ENCODE measurements at places on chromosomes 6 and 20.

DNA sequence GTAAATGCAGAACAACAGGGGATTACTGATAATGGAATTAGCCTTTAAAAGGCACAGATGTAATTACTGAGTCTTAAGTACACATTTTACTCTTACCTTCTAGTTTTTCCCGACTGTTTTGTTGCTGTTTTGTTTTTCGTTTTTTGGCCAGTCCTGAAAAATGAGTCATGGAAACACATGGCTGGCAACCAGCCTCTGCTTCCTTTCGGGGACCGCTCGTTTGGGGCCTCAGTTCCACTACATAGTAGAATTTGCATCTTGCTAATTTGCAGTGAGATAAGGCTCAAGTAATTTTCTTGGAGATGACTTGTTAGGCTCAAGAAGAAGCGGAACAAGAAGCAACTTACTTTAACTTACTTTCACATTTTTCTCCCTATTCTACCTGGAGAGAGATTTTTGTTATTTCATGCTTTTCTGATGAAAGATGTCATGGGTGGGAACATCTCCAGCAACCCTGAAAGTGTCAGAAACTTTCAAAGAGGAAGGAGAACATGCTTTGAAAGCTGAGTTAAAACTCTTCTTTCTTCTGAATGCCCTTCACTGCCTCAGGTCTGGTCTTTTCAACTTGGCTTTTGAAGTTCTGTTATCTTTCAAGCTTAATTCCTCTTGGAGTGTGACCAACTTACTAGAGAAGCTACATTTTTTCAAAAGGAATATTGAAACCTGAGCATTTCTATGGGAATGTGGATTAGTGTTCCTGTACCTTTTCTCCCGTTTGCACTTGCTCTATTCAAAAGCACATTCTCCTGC lies 71.5 kb upstream of the HDAC2 start:
- no peak for DNase-seq

DNA sequence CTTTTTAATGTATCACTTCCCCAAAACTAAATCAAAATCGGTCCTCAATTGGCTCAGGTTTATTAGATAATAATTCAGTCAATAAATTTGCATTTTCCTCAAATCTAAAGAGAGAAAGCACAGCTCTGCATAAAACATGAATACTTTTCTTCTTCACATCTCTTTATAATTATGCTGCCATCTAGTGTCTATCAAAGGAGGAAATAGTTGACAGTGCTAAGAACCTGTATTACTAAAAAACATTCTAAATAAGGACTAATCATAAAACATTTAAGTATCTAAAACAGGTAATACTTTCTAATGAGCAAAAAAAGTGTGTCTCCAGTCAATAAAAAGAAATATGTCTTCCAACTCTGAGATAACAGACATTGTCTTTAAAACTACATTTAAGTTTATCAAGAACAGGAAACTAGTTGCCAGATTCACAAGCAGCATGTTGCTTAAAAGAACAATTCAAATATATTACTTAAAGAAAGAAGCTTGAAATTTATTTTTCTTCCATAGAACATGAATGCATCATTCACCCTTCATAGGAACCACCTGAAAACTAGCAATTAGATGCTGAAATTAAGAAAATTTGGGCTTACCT lies 56.5 kb upstream of the DST start:
- DNase-seq: no peak

DNA sequence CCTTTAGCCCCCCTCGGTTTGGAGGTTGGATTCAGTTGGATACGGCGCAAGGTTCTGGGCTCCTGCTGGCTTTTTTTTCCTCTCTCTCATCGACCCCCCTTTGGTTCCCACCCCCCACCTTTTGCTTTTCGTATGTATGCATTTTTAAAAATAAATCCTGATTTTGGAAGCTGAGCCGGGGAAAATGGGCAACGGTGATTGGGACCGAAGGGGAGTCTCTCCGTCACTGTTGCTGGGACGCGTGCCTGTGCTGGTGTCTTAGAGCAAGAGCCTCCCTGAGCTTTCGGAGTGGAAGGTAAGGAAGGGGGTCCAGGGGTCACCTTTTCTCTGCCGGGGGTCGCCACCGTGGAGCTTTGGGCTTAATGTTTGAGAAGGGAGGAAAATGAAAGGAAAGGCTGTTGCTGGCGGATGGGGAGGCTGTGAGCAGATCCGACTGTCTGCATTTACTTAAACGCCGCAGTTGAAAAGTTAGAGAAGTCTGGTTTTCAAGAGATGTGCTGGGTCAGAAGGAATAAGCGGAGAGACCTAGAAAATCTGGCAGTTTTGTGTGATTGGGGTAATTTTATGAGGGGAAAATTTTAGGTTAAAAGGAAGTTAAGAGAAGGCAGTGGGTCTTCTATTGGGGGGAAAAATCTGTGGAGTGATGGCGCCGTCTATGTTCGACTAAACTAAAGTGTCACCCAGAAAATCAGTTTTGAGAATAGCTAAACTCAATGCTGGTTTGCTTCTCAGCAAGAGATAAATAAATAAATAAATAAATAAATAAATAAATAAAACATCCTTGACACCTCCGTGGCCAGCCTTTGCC lies 828 bp downstream of the ADGRB3 start:
- no peak for DNase-seq

- DNase-seq: no peak
These were observed 6.2 kb downstream of the TRIM38 start for GRCh38 chr6:25968769-25969168.

DNA sequence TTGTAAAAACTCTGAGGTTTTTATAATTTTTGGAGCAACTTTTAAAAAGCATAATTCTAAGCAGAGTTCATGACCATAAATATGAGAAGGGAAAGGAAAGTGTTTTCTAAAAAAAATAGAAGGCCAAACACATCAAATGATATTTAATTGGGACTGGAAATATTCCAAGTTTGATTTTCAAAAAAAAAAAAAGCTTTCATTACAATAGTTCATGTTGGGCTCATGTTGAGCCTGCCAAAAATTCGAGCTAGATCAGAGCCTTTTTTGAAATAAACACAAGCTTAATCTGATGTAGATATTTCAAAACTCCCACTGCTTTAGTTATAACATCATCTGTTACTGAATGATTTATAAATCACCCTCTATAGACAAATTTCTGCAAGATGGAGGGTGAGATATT lies 163.4 kb upstream of the DEFB112 start:
- no peak for DNase-seq

DNA sequence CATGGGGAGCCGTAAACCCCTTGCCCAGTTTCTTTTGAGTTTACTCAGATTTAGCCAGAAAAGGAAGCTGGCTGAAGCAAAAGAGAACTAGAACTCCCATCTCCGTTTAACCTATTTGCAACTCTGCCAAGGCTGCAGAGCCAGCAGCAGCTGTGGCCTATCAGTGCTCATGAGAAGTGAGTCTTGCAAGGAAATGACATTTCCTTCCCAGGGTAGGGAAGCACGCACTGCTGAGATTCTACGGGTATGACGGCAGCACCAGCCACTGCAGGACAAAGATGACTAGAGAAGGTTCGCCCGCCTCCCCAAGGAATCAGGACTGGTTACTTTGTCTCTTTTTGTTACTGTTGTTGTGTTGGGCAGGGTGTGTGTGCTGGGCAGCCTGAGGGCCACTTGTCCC lies 47.6 kb downstream of the PPP1R3G start:
- DNase-seq: no peak

GRCh38 chr6:115945306-115945705 lies 115.4 kb downstream of the FRK start:
- DNase-seq: no peak

GRCh38 chr6:92521553-92521952 lies 897.8 kb downstream of the EPHA7 start:
- DNase-seq: no peak

GRCh38 chr6:2790588-2791449 lies 25.6 kb downstream of the WRNIP1 start:
- DNase-seq: peak; percentile 38

- no peak for DNase-seq
These were observed 76.0 kb downstream of the UNC5CL start for GRCh38 chr6:40963019-40963418.

DNA sequence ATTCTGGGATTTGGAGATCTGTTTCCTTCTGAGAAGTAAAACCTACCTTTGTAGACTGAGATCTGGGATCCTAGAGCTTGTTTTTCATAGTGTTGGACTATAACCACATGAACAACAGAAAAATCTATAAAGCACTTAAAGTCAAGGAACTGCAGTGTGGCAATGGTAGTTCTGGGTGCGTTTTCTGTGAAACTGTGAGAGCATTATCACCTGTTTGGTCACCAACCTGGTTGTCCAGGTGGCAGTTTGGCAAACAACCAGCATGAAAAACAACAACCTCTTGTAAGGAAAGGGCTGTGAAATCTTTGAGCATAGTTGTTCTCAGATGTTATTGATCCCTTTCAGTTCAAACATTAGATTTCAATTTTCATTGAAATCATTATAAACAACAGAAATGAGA lies 215.8 kb upstream of the CITED2 start:
- DNase-seq: no peak

DNA sequence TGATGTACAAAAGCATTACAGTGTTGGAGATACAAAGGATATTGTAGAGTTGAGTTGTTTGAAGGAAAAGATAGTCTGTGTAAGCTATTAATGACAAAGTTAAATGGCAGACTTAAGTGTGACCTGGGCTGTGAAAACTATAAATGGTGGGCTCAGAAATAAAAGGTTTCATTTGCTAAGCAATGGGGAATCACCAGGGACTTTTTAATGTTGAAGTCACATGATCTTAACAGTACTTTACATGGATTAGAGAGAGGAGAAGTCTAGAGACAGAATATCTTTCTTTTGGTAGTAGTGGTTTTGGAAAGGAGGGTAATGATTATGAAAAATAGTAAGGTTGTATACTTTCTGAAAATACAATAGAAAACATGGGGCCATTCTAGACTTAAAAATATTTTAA lies 67.1 kb downstream of the SCAF8 start:
- no peak for DNase-seq

DNA sequence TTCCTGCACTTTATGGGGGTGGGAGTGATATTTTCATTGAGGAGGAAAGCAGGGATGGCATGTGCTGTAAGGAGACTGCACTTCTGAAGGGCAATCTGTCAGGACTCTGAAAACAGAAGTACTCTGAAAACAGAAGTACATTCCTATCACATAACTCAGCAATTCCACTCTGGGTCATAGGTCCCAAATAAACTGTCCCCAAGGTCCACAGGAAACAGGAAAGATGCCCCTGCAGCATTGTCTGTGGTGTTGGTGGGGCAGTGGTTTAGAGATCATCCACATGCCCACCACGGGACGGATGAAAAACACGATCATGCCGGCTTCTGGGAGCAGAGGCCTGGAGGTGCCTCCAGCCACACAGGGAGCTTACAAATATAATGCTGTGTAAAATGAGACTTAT lies 150.3 kb downstream of the OTOR start:
- no peak for DNase-seq

GRCh38 chr6:166413491-166413951 lies 30.8 kb upstream of the MPC1 start:
- no peak for DNase-seq

- DNase-seq: no peak
These were observed 246.0 kb upstream of the ECI2 start for GRCh38 chr6:4381381-4381780.

- DNase-seq: no peak
These were observed 11.3 kb downstream of the ZHX3 start for GRCh38 chr20:41306061-41306727.

- no peak for DNase-seq
These were observed 9.4 kb upstream of the FRMD1 start for GRCh38 chr6:168088161-168089053.

DNA sequence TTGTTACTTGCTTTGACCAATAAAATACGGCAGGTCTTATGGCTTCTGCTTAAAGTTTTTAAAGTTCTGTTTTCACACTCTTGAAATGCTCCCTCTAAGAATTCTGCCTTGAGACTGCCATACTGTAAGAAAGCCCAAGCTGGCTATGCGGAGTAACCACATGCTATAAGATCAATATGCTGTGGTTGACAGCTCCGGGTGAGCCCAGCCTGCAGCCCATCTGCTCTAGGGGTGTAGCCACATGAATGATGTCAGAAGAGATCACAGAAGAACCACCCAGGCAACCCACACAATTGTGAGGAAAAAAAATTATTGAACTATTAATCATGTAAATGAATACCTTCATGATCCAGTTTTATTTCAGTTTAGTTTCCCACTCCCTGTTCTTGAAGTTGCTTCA lies 26.1 kb upstream of the SH3BGRL2 start:
- DNase-seq: no peak

DNA sequence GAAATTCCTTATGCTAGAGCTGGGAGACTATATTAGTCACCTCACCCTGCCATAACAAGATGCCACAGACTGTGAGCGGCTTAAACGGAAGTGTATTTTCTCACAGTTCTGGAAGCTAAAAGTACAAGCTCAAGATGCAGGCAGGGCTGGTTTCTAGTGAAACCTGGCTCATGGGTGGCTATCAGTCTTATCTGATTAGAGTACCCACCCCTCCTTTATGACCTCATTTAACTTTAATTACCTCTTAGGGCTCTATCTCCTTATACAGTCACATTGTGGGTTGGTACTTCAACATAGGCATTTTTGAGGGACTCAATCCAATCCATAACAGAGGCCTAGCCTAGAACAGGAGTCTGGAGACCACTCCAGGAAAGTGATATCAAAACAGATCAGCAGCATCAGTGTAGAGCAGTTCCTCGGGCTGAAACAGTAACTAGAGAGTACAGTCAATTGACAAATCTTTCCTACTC lies 2.3 kb upstream of the SNRNP48 start:
- no peak for DNase-seq

DNA sequence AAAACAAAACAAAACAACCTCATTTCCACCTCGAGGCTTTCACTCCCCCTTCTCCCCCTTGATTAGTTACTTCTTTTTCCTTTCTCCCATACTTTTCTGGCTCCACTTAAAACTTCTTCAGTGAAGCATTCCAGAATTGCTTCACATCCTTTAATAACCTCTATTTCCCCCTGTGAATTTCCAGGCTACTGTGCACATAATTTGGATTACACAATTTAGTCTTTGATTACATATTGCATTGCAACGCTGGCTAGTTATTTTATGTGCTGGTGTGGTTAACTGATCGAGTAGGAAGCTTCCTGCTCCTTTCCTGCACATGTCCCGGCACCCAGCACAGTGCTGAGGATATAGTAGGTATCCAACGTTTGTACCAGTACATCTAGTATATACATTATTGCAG lies 28.1 kb upstream of the EEF1E1 start:
- DNase-seq: no peak

DNA sequence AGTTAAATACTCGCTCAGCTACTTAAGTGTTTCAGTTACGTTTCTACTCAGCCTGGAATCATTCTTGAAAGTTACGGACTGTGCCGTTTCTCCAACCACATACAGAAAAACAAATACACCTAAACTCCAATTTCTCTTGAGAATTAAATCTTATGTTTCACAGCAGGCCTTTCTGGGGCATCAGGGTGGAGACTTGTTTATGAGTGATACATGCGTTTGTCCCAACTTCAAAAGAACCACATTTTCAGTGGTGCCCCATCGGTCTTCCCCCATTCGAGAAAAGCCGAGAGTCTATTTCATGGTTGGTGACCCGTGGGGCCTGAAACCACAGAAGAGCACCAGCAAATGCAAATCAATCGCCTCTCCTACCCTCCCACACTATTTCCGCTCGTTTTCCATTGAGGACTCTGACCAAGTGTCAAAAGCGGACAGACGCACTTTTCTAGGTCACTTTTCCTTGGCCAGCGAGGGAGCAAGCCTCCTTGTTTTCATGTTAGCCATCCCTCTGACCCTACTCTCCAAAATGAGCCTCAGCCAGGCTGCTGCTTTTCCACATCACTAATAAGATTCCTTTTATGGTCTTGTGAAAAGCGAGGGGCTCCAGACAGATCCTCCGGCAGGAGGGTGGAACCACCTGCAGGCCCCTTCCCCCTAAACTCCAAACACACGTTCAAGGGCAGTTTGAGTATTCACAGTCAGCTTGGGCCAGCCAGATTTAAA lies 3.1 kb downstream of the JAG1 start:
- no peak for DNase-seq

- DNase-seq: no peak
These were observed 2.6 kb downstream of the ALDH5A1 start for GRCh38 chr6:24497254-24497970.

Data from stimulated activated CD8-positive, alpha-beta memory T cell treated with anti-CD3 and anti-CD28 coated beads, Interleukin-2, amount 100 ng/mL, for 48 hours (primary cell).